Activated CD4-positive, alpha-beta T cell treated with anti-CD3 and anti-CD28 coated beads, Interleukin-2, amount 50 U/mL, for 4 hours (primary cell): ENCODE measurements at places on chromosomes 3 and 15.

GRCh38 chr3:23002836-23003732, 200.0 kb upstream of the UBE2E2 start:
- DNase-seq: no peak

DNA sequence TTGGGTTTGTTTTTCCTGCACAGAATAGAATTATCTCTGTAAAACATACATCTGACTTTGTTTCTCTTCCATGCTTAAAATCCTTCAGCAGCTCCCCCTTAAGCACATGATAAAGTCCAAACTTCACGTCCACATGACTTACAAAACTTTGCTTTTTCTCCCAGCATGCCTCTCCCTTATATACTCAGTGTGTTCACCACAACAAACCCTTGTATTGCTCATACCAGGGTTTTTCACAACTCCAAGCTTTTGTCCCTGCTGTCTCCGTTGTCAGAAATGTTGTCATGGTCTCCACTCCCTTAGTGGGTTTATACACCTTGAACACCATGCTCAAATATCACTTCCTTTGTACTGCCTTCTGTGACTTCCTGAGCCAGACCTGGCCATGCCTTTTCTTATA, 91.1 kb upstream of the MITF start:
- no peak for DNase-seq

DNA sequence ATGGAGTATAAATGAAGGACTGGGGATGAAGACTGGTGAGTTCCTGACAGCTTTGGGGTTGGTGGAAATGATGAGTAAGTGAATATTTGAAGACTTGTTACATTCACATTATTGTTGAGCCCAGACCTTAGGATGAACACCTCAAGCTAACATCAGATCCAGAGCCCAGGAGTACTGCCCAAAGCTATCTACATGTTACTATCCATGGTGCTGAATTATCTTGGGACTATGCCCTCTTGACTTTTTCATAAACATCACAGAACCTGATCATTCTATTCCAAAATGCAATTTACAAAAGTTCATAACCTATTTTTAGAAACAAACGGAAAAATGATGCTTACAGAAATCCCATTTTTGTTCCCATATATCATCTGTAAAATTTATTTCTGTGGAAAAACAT, 613.3 kb downstream of the TUSC7 start:
- no peak for DNase-seq

- DNase-seq: no peak
Observed at GRCh38 chr3:54515441-54516213, 393.3 kb downstream of the CACNA2D3 start.

- no peak for DNase-seq
Observed at GRCh38 chr15:57376696-57377477, 582 bp downstream of the CGNL1 start.
